ENCODE measurements at places on chromosomes 11 and 22.

- DNase-seq: no peak
Observed at GRCh38 chr11:34798985-34799384, 117.2 kb downstream of the APIP start.

- no peak for DNase-seq
Observed at GRCh38 chr11:66119348-66120133, 49.5 kb downstream of the PACS1 start.

DNA sequence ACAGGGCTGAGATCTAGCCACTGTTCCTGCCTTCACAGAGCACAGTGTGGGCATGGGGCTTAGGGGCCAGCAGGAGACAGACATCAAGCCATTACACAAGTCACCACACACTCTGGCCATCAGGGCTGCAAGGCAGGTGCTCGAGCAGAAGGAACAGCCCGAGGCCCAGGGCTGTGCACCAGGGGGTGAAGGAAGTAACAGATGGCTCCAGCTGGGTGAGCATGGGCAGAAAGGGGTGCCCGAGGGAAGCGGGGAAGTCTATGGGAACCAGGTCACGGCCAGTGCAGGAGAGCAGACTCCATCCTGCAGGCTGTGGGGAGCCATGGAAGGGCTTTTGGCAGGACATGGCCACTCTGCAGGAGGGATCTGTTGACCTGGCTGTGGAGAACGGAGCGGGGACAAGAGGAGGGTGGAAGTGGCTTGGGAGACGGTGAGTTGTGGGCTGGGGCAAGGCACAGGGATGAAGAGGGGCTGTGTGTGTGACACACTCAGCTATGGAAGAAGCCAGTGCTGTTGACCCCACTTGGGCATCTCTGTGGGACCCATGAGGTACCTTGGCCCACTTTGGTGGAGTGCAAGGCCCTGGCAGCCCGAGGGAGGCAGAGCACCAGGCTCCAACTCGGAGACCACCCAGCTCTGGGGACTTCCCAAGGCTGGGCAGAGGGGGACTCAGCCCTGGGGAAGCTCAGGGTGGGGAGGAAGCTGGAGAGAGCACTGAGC is 3.6 kb downstream of the C11orf68 start:
- DNase-seq: no peak

DNA sequence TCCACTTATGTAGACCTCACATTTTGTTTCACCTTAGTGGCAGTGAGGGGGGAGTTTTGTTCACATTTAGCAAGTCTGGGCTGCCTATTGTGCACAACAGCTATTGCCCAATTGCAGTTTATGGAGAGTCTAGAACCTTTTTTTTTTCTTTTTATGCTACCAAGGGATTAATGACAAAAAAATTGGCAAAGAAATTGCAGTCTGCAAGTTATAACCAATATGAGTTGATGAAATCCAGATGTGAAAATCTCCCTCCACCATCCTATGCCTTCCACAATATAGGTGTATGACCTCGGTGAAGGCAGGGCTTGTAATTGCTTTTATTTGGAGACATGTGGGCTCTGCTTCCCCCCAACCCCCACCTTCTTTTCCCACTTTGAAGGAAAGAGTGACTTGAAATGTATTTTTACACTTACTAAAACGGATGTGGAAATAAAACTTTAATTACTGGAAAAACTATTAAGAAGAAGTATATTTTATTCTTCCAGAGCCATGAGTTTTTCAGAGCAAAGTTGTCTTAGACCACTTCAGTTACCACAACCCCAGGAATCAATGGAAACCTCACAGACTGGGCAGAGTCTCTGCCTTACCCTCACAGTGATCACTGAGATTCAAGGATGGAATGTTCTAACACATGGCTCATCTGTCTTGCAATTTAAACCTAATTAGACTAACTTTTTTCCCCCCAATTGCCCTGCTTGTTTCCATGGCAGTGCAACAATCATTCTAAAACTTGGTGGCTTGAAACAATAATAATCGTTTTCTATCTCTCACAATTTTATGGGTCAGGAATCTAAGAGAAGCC is 120.8 kb upstream of the SLC5A12 start:
- DNase-seq: no peak

DNA sequence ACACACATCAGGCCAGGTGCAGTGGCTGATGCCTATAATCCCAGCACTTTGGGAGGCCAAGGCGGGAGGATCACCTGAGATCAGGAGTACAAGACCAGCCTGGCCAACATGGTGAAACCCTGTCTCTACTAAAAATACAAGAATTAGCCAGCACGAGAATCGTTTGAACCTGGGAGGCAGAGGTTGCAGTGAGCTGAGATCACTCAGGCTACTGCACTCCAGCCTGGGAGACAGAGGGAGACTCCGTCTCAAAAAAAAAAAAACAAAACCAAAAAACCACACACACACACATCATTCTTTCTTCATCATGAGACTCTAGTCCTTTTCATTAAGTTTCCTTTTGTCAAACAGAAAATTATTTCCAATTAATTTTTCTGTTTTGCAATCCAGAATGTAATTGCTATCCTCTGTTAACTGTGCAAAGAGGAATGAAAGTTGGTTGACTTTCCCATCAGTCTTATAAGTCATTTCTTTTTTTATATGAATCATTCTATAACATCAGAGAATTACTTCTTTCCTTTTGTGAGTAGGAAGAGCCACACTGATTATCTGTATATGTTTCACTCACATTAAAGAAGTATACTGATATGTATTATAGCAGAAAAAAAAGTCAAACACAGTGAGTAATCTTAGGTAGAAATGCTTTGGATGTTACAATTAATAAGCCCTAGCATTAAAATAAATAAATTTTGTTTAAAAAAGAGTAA is 52.2 kb downstream of the HORMAD2 start:
- DNase-seq: no peak

DNA sequence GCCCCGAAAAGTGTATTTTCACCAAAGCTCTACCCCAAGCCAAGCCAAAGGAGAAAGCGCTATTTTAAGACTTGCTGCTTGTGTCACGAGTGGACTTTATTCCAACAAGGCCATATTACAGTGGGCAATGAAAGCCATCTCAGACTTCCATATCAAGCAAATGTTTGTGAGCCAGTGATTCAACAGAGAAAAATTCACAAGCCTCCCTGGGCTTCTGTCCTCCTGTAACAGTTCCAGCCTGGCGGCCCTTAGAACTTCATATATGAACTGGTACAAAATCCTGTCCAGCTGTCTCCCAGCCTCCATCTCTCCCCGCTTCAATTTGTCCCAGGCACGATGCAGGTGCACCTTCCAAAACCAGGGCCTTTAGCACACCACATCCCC is 11.2 kb downstream of the LARGE1 start:
- no peak for DNase-seq

DNA sequence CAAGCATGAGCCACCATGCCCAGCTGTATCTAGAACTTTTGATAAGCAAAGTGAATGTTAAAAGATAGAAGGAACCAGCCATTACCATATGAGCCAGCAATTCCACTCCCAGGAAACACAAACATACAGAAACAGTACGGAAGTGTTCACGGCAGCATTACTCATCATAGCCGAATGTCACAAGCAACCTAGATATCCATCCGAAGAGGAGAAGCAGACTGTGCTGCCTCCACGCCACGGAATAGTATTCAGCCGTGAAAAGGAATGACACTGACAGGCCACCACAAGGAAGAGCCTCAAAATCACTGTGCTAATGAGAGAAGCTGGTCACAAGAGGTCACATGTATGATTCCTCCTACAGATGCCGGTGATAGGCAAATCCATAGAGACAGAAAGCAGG is 17.6 kb upstream of the MGAT3 start:
- no peak for DNase-seq

GRCh38 chr22:32986766-32987040 is 71.5 kb downstream of the SYN3 start:
- DNase-seq: no peak

GRCh38 chr11:70517203-70517602 is 118.9 kb downstream of the CTTN start:
- DNase-seq: no peak

GRCh38 chr11:84264066-84264465 is 977.9 kb upstream of the CCDC90B start:
- no peak for DNase-seq

- no peak for DNase-seq
Observed at GRCh38 chr11:108931168-108931567, 266.3 kb downstream of the DDX10 start.

- DNase-seq: no peak
Observed at GRCh38 chr11:116166573-116167465, 606.0 kb downstream of the BUD13 start.

DNA sequence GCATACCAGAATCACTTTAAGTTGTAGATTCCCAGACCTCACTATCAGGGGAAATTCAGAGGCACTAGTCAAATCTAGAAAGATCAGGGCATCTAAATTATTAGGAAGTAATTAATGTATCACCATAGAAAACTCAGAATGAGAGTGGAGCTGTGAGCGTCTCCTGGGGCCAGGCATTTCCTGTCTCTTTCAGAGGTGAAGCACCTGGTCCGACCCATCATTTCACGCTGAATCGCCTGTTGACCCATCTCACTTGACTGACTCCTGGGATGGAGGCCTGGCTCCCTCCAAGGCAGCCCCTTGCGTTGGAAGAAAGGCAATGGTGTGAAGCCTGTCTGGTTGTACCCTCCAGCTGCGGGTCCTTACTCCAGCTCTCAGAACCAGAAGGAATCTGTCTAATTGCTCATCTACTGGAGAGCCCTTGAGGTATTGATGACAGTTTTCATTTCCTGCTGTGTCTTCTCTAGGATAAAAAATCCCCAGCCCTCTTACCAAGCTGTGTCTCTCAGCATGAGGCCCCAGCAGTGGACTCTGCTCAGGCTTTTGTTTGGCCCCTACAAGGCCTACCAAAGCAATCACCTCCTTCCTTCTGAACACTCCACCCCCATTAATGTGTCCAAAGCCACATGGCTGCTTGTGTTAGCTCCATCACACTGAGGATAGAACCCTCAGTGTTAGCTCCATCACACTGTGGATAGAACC is 93.2 kb upstream of the SYT13 start:
- DNase-seq: no peak

DNA sequence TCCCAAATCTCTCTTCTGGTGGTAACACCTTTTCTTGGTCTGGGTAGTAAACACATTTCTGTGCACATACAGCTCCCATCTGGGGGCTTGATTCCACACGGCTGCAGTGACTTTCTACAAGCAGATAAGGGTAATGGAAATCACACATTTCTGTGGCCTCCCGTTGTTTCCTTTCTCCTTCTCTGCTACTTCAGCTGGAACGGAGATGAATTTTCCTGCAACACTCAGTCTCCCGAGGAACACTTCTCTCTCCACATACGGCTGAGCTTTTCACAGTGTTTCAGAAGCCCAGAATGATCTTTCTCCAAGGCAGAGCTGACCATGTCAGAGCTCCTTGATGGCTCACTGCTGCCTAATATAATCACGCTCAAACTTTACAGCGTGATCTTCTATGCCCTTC is 364.3 kb upstream of the NARS2 start:
- no peak for DNase-seq

DNA sequence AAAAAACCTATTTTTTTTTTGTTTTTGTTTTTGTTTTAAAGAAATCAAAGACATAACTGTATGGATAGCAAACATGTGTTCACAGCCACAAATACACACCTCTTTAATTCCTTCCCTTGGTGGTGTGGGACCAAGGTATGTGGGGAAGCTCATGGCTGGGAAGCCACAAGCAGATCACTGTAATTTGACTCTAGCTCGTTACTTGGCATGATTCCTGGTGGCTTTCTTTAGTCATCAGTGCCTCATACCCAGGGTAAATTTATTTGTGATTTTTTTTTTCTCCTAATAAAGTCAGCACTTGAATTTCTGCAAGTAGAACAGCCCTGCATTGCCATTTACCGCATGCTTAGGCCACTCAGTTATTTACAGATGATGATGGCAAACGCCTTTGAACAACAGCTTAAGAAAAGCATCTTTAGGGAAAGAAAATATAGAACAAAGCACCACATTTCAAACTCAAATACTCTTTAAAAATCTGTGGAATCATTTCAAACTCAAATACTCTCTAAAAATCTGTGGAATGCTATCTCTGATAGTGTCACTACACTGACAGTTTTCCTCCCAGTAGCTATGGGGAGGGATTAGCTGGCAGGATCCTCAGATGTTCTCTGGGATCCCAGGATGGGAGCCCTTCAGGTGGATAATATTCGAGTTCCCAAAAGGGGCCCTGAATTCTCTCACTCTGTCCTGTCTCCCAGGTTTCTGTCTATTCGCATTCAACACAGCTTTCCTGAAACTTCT is 687.2 kb downstream of the OPCML start:
- no peak for DNase-seq

DNA sequence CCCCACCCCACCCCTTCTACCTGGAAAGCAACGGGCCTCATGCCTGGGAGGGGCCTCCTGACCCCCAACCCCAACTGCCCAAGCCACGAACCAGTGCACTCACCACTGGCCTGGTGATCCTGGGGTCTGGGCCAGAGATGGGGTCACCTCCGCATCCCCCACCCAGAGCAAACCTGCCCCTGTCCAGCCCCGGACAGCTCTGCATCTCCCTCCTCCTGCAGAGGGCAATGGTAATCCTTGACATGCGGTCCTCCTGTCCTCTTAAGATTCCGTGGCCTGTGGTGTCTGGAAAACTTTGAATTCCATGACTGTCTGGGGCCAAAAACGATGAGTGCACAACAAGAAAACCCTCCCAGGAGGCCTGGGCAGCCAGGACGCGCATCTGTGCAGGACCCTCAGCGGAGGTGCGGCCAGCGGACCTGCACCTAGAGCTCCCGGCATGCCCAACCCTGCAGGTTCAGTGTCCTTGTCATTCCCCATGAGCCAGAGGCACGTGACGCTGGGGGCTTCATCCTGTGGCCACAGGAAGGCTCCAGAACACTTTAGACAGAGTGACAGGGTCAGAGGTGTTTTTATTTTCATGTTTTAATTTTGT is 16.1 kb upstream of the PPARA start:
- no peak for DNase-seq

GRCh38 chr11:117058761-117059261 is 39.4 kb downstream of the SIK3 start:
- no peak for DNase-seq

DNA sequence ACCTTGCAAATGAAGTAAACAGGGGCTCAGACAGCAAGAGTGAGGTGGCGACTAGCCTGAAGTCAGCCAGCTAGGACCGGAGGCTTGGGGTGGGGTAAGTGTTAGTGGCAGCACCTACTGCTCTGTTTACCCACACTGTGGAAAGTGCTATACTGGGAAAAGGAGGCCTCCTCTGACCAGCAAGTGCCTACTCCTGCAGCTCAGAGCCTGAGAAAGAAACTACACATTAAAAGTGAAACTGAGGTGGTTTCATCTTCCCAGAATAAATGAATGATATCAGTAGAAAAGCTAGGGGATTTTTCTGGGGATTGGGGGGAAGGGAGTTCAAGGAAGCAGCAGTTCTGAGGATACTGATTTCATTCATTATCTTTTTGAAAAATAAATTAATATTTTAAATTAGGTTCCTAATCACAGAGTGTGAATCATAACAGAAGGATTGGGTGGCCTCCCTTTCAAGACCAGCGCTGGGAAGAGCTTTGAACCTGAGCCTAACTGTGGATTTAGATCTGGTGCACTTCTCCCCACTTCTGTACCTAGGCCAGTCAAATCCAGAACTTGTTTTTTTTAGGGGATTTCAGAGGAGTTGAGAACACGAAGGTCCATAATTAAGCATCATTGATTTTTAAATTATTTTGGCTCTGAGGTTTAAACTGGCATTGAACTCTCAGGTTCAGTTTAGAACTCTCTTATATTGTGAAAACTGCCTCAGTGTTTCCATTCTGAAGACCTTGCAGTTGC is 48.1 kb upstream of the GRAMD1B start:
- peak; percentile 61 for DNase-seq

All from activated T-cell treated with anti-CD3 and anti-CD28 coated beads, Interleukin-2, amount 50 U/mL, for 24 hours (primary cell).